GM06990 (cell line): ENCODE measurements at places on chromosomes 7 and 10.
A peak's percentile ranks its signal among the peaks of the same experiment; 100 is the strongest.

- DNase-seq: no peak
These were observed 51.3 kb downstream of the TSPAN12 start for GRCh38 chr7:120806669-120807068.

DNA sequence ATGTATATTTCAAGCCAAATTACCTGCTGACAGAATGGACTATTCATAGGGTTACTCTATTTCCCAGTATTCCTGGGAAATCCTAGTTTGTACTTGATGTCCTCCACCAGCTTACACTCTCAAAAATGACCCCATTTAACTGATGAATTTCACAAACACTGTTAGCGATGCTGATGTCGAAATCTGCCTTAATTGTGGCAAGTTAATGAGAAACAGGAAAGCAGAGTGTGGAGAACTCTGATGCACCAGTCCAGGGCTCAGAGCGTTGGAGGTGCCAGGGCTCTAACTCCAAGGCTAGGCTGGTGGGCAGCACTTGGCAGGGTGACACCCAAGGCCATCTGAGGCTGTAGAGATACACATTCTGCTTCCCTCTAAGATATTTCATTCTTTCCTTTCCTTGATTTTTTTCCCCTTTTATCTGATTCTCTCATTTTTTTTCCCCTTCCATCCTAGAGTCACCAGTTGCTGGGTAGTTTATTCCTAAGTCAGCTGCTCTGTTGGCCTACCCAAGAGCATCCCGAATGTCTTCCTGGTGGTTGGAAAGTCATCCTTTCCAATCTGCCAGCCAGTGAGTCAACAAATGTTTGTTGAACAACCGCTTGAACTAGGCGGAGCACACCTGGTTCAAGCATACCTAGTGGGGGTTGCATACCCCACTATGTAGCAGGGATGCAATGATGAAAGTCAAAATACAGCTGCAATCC lies 525.0 kb upstream of the NRP1 start:
- no peak for DNase-seq

GRCh38 chr10:36500266-36500665 lies 625.1 kb upstream of the ANKRD30A start:
- no peak for DNase-seq

DNA sequence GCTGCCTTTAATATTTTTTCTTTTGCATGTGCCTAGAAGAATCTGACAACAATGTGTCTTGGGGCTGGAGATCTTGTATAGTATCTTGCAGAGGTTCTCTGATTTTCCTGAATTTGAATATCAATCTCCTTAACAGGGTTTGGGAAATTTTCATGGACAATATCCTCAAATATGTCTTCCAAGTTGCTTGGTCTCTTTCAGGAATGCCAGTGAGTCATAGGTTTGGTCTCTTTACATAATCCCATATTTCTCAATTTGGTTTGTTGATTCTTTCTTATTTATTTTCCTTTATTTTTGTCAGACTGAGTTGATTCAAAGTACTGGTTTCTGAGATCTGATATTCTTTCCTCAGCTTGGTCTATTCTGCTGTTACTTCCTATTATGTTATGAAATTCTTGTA lies 208.7 kb upstream of the GLI3 start:
- DNase-seq: no peak

DNA sequence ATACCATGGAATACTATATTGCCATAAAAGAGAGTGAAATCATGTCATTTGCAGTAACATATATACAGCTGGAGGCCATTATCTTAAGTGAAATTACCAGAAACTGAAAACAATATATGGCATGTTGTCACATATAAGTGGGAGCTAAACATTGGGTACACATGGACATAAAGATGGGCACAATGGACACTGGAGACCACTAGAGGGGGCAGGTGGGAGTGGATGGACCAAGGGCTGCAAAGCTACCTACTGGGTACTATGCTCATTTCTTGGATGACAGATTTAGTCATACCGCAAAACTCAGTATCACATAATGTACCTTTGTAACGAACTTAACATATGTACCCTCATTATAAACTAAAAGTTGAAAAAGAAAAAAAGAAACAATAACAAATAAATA lies 1167.6 kb downstream of the NXPH1 start:
- DNase-seq: no peak

DNA sequence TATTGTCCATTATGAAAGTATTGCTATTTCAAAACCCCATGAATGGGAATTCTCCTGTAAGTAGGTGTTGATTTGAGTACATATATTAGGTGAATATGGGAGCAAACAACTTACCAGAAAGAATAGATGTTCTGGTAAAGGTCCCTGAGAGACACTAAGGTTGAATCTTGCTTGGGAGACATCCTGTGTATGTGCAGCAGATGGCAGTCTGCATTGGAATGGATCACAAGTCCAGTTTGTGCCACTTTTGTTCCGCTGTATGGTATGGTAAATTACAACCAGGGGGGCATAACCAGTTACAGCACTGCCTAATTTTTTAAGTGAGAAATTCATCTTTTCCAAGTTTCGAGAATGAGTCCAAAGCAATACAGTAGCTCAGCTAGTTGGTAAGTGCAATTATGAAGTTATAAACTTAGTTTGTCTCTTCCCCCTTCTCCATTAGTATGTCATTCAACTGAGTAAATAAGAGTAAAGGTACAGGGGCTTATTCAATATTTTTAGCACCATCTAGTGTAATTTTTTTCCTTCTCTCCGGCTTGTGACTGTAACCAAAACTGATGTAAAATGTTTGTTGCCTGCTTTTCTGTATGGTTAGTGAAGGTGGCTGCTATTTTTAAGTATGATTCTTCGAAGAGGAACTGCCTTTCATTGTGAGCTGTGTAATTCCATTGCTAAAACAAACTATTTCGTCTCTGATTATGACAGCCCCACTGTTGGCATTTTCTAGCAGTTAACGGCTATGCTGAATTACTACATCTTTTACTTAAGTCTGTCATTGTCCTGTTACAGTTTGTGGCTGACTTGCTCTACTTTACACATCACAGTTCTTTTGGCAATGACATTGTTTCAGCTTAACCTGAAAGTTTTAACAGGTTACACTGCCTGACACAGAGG lies 2.8 kb downstream of the MCU start:
- DNase-seq: no peak

GRCh38 chr10:131743190-131744151 lies 157.3 kb upstream of the PPP2R2D start:
- DNase-seq: peak; percentile 57

DNA sequence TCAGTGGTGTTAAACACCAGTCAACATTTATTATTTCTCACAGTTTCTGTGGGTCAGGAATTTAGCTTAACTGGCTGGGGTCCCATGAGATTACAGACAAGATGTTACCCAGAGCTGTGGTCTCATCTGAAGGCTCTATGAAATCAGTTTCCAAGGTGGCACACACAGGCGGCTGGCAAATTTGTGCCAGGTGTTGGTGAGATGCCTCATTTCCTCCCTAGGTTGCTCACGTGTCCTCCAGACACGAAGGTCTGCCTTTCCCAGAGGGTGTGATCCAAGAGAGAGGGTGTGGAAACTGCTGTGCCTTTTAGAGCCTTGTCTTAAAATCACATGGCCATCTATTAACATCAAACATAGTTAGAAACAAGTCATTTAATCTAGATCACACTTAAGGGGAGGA lies 209.0 kb downstream of the JCAD start:
- no peak for DNase-seq

GRCh38 chr10:70980687-70981086 lies 92.3 kb upstream of the PCBD1 start:
- no peak for DNase-seq

DNA sequence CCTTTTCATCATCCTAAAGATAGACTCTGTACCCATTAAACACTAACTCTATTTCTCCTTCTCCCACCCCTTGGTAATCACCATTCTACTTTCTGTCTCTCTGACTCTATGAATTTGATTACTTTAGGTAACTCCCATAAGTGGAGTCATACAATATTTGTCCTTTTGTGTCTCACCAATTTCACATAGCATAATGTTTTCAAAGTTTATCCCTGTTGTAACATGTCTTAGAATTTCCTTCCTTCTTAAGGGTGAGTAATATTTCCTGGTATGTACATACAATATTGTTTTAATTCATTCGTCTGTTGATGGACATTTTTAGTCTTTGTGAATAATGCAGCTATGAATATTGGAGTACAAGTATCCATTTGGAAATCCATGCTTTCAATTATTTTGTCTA lies 50.9 kb upstream of the CDCA7L start:
- no peak for DNase-seq

GRCh38 chr10:26197248-26197647 lies 19.3 kb upstream of the GAD2 start:
- DNase-seq: no peak

DNA sequence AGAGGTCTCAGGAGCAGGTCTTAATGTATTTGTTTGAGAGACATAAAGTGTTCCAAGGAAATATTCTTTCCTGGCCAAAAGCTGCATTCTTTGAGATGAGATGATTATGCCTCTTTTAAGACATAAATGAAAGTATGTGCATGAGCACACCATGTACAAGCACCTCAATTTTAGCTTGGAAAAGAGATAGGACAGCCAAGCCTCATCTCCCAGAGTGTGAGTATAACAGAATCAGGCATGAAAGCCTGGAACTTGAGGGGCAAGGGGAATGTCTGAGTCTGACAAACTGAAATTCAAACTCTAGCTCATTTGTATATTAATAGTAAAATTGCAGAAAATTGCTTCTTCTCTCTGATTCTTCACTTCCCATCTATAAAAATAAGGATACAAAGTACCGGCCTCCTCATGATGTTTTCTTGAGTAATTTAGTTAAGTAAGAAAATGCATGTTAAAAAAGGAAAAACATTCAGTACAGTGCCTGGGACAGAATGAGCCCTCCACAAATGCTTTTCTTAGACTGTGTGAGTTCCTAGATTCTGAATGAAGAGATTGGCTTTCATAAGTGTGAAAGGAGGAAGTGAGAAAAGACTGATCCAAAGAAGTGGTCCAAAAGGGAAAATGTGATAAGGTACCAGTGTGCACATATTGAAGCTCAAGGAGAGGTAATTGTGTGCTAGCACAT lies 1260.9 kb upstream of the SORCS1 start:
- DNase-seq: no peak

- DNase-seq: no peak
These were observed 14.0 kb upstream of the UNCX start for GRCh38 chr7:1218541-1219165.

DNA sequence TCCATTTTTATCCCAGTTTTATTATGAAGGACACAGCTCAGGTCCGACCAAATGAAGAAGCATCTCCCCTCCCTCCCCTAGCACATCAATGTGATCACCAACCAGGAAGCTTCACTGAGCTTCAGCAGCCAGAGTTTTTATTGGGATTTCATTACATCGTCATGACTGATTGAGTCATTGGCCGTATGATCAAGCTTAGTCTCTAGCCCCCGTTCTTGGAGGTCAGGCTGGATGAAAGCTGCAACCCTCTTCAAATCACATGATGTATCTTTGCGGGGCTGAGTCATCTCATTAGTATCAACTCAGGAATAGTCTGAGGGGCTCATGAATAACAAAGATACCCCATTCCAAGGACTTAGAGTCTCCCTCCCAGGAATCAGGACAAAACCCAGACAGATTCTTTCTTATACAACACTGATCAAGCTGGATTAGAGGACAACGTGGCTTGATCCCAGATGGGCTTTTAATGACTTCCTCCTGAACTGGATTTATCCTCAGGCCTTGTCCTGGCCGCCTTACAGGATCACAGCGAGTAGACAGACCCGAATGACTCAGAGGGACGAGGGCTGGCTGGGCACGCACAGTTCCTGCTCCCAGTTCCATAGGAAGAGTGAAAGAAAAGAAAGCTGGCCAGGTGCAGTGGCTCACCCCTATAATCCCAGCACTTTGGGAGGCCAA lies 14.5 kb downstream of the LIMK1 start:
- DNase-seq: no peak

GRCh38 chr10:61223576-61223975 lies 229.6 kb downstream of the TMEM26 start:
- DNase-seq: no peak

DNA sequence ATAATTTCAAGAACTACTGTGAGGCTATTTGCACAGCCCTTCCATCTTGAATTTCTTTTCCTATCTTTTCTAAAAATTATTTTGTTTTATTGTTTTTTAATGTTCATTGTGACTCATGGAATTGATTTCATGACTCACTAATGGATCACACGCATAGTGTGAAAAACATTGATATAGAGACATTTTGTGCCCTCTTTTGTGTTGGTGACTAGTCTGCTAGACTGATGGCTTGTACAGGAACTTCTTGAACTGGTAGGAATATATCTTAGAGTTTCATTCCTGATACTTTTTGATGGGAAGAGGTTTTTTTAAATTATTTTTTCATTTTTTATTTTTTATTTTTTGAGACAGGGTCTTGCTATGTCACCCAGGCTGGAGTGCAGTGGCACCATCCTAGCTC lies 12.6 kb upstream of the NOC3L start:
- no peak for DNase-seq

DNA sequence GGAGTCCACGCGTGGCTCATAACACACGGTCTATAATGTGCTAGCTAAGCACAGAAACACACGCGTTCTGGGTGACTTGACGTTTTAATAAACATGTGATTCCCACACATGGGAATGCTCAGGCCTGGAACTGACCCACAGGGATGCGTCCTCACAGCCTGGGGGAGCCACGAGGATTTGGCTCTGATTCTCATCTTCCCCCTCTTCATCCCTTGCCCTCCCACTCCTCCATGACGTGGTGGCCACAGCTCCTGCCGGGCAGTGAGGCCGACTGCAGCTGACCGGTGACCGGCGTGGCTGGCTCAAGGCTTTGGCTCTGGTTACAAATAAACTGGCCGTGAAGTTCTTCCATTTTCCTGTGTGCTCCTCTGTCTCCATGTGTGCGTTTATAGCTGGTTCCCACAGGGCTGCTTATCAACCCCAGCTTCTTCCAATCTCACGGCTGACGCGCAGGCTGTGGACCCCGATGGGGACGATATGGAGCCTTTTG lies 40.9 kb upstream of the KLF6 start:
- no peak for DNase-seq

GRCh38 chr10:80878330-80878729 lies 340.6 kb downstream of the SH2D4B start:
- no peak for DNase-seq

- peak; percentile 69 for DNase-seq
These were observed 141.9 kb downstream of the GRM3 start for GRCh38 chr7:86785641-86786040.

GRCh38 chr7:94514140-94514889 lies 4.7 kb downstream of the CASD1 start:
- no peak for DNase-seq

DNA sequence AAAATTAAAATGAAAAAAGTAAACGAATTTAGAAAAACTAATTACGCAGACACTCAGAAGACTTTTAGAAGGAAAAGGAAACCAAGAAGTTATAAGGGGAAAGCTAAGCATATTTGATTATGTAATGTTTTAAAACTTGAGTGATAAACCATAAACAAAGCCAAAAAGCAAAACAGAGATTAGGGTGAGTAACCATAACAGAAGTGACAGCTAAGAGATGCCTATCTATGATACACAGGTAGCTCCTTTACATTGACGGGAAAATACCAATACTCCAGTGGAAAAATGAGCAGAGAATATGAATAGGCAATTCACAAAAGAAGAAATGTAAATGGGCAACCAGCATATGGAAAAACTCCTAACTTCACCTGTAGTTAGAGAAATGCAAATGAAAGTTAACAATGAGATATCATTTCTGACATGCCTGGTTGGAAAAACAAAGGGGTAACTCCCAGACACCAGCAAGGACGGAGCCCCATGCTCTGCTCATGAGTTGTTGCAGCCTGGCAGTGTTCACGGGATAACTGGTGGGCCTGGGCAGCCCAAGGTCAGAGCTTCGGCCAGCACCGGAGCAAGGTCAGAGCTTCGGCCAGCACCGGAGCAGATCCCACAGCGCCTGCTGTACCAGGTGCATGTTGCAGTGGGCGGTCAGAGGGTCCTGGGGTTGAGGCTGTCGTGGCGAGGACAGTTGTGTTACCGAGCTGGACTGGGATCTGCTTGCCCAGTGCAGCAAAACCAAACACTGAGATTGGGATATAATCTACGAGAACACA lies 58.9 kb downstream of the ALOX5 start:
- no peak for DNase-seq
